Cerebellar nuclear complex (tissue), 1 donor: ENCODE measurements at places on chromosomes 4 and X.

GRCh38 chr4:157223456-157223855, 2.9 kb downstream of the GRIA2 start:
- no peak for DNase-seq

GRCh38 chrX:131746491-131746968, 202.7 kb downstream of the OR13H1 start:
- peak; percentile 12 for DNase-seq

DNA sequence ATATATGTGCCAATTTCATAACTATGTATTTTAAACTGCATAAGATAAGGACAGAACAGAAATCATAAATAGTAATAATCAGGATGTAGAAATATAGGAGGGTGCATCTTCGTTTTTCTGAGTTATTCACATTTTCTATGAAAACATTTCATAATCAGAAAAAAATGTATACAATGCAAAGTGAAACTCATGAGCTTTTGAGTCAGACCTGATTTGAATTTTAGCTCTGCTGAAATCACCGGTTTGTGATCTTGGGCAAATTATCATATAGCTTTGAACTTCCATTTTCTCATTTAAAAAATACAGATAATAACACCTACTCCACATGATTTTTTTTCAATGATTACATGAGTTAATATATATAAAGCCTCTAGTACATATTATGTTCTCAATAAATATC, 106.9 kb downstream of the KDR start:
- no peak for DNase-seq

DNA sequence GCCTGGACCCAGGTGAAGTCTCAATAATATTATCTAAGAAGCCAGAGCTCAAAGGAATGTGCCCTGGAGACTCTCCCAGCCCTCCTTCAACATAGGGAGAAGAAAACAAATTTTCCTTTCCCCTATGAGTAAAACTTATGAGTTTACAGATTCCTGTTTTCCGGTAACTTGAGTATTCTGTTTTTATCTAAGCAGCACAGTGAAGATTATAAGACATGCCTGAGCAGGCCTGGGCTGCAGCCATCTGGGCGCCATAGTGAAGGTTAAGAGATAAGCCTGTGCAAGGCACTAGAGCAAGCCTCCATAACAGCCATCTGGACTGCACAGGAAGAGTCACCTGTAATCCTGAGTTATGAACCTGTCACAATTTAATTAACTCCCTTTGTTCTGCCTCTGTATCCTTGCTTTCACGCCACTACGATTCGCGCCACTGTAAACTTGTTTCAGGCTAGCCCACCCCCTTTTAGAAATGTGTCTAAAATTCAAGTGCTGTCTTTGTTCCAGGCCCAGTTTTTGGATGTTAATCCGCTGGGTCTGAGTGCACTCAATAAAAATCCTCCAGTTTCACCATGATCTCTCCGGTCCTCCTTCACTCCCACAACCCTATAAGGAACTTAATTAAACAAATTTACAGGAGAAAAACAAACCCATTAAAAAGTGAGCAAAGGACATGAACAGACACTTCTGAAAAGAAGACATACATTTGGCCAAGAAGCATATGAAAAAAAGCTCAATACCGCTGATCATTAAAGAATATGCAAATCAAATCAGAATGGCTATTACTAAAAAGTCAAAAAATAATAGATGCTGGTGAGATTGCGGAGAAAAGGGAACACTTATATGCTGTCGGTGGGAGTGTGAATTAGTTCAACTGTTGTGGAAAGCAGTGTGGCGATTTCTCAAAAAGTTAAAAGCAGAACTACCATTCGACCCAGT, 189.5 kb downstream of the APBB2 start:
- DNase-seq, result no peak

GRCh38 chr4:162707962-162708361, 458.7 kb downstream of the NAF1 start:
- DNase-seq, result no peak

DNA sequence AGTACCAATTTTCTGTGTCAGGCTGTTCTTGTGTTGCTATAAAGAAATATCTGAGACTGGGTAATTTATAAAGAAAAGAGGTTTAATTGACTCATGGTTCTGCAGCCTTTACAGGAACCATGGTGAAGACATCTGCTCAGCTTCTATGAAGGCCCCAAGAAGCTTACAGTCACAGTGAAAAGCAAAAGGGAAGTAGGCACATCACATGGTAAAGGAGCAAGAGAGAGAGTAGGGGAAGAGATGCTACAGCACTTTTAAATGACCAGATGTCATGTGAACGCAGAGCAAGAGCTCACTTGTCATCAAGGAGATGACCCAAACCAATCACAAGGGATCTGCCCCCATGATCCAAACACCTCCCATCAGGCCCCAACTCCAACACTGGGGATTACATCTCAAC, 174.3 kb downstream of the ATP10D start:
- no peak for DNase-seq

GRCh38 chr4:156838761-156839160, 132.8 kb downstream of the PDGFC start:
- DNase-seq, result no peak

DNA sequence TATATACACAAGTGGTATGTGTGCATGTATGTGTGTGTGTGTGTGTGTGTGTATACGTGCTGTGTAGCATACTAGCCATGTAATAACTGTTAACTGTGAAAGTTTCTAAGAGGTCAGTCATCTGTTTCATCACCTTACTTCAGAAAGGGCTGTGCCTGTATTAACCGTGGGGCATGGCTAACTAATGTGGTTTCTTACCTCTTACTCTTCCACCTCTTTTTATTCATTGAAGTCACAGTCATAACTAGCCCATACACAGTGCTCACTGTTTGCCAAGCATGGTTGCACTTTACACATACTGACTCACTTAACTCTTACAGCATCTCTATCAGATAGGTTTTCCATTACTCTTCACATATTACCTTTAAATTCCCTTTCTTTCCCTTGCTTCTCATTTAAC, 23.7 kb upstream of the LRAT start:
- no peak for DNase-seq

DNA sequence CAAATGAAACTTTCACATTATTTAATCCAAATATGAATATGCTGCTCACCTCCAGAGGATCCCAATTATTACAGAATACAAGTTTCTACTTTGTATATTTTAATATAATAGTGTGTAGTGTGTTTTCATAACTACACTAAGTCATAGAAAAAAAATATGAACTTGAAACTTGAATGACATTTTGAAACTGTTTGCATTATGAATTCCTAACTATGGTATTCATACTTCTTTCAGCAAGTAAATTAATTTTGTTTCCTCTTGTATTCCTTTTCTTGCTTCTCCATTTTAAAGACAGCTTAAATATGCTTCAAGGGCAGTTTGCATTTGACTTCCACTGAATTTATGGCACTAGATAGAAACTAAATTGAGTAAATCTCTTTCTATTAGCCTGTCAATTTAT, 177.1 kb downstream of the BMPR1B start:
- DNase-seq, result no peak

- DNase-seq, result no peak
These were observed 3.0 kb upstream of the PHOX2B start for GRCh38 chr4:41751449-41752061.

- DNase-seq, result no peak
These were observed 118.6 kb upstream of the PLAC1 start for GRCh38 chrX:134776850-134777370.

GRCh38 chr4:128371001-128371777, 83.6 kb upstream of the PGRMC2 start:
- DNase-seq, result no peak

DNA sequence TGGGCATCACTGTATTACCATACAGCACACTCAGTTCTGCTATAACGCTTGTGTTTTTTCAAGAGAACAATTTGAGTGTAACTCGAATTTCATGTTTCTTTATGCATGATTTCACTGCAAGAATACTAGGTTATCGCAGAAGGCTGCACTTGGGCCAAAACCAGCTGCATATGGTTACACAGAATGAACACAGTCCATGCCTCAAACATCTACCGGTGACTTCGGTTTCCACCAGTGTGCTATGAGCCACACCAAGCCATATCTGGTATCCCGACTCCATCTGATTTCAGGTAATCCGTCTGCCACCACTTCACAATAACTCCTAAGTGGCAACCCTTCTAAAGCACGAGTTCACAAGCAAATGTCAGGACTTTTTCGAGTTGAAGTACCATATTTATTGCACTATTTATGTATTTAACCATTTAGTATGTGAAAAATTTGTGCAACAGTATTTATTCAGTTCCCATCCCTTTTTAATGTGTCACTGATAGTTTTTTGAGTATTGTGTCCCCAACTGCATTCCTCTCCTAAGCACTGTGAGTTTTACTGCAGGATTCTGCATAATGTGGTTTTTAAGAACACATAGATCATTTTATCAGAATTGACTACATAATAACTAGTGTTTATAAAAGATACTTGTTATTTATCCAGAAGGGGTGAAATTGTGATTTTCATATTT, 111.8 kb downstream of the APBB2 start:
- no peak for DNase-seq

DNA sequence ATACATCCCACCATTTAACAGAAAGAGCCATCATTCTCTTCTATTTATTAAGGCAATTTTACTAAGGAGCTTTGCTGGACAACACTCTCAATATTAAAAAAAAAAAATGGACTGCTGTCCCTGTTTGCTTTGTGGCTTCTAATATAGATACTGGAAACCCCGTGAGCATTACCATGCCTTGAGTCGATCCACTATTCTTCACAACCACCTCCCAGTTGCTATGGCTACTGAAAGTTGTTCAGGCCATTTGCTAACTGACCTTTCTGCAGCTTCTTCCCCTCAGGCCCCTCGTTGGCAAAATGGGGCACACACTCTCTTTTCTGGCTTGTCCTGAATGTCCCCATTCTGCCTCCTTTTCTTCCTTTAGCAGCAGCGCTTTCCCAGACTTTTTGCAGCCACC, 340.4 kb downstream of the NR3C2 start:
- no peak for DNase-seq

DNA sequence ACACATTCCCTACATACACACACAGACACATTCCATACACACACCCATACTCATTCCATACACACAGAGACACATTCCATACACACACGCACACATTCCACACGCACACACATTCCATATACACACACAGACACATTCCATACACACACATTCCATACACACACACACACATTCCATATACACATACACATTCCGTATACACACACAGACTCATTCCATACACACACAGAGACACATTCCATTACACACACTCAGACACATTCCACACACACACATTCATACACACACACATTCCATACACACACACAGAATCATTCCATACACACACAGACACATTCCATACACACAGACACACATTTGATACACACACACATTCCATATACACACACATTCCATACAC, 15.2 kb downstream of the LINC00632 start:
- no peak for DNase-seq

DNA sequence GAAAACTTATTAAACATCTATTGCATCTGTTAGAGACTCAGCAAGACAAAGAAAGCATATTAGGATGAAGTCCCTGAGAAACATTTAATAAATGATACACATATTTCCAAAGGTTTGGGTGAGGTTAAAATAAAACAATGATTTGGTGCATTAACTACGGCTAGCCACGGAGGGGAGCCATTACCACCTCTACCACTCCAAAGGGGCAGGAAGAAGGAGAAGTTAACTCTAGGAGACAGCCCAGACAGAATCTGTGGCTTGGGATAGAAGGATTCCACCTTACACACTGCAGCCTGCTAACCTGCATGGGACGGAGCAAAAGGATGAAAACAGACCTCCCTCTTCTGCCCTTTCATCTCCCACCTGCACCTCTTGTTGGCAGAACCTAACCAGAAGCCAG, 189.1 kb upstream of the C1QTNF7 start:
- DNase-seq, result no peak

DNA sequence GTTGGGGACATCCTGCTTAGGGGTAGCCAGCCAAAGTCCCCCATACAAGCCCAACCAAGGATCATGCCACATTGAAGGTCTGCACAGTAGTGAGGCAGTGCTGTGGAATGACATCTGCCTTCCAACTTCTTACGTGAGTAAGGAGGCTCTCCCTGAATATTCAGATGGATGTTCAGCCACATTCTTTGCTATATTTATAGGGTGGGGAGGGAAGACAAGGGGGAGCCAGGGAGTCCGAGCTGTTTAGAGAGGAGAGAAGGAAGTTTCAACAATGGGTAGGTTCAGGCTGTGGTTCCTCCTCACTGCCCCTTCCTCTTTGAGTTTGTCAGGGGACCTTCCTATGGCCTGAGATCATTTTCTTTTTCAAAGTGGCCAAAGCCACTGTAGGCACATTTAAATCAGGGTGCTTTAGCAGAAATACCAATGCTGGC, 29.8 kb downstream of the MSN start:
- DNase-seq, result no peak

DNA sequence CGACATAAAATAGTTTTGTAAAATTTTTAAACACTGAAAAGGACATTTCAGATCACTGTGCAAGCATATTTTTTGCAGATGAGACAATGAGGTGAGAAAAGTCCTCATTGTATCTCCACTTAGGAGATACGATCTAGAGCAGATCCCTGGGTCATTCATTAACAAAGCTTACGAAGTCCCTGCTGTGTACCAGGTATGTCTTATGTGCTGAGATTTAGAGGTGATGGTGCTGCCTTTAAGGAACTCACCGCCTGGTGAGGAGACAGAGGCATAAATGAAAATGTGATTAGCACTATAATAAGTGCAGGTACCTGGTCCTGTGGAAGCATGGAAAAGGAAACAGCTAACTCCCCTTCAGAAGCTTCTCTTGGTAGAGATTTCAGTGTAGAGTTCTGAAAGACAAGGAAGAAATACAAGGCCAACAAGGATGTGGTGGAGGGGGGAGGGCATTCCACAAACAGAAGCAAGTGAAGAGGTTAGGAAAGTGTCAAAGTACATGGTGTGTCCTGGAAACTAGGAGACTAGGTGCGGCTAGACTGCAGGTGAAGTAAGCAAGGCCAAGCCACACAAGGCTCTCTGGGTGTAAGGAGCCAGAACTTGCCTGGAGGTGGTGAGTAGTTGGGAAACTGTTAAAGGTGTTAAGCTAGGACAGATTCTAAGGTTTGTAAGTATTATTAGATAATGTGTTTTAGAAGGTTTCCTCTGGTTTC, 1.5 kb upstream of the NDNF start:
- no peak for DNase-seq

DNA sequence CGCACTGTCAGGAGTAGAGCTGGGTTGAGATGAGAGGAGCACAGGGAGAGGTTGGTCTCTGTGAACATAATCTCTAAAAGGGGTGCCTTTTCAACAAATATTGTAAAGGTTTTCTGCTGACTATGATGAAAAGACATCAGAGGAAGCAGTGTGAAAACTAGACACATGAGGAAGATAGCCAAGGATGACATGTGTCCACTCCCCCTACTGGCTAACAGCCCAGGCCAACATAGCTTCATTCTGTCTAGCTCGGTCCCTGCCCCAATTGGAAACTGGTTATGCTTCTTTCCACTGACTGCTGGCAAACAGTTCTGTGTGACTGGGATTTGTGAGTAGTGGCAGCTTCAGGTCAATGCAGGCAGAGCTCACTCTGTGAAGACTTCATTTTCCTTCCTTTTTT, 115.4 kb upstream of the ESX1 start:
- no peak for DNase-seq

DNA sequence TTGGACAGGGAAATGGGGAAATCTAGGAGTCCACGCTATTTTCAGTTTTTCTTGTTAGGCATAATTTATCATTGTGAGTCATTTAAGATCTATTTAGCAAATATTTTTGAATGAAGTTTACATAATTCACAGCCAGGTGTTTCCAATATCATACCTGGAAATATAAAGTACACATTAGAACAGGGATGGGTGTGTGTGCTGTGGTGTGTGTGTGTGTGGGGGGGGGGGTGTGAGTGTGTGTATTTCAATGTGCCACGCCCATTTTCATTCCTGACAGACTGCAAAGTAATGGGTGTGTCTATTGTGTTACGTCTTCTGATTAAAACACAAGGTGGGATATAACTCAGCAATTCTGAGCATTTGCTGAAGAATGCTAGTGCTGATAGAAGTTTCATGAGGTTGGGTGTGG, 33.2 kb downstream of the ARHGAP10 start:
- DNase-seq, result no peak
